ENCODE measurements at places on chromosomes 16 and 17.

GRCh38 chr17:60249290-60249826 is 99.6 kb downstream of the CA4 start:
- no peak for DNase-seq

DNA sequence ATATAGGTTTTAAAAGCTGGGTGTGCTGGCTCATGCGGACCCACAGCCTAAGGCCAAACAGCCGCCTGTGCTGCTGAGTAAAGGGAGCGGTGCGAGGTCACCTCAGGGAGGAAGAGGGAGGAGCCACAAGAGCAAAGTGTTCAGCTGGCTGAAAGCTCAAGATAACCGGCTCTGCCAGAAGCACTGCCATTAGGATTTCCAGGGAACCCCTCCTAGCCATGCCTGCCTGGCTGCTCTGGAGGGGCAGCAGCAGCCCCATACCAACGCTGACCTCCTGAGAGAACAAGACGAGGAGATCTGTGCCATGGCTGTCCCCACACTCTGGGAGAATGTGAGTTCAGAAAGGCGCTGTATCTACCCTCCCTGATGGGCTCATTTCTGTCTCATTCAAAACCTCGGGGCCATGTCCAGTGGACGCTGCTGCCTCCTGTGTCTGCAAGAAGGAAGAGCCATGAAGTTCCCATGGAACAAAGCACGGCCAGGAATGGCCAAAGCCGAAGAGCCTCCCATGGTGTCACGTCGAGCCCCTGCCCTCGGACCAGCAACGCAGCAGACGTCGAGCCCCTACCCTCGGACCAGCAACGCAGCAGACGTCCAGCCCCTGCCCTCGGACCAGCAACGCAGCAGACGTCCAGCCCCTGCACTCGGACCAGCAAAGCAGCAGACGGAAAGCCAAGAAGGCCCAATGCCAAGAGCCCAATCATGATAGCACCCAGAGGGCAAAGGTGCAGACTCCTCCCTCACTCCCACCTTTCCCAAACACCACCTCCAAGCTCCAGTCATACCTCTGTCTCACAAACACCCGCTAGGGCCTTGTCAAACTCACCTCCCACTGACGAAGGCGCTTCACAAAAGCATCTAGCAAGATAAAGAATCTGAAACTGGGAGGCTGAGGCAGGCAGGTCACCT is 107.0 kb downstream of the ANKRD11 start:
- no peak for DNase-seq

GRCh38 chr17:27888945-27889344 is 4.2 kb downstream of the LYRM9 start:
- DNase-seq, result no peak

DNA sequence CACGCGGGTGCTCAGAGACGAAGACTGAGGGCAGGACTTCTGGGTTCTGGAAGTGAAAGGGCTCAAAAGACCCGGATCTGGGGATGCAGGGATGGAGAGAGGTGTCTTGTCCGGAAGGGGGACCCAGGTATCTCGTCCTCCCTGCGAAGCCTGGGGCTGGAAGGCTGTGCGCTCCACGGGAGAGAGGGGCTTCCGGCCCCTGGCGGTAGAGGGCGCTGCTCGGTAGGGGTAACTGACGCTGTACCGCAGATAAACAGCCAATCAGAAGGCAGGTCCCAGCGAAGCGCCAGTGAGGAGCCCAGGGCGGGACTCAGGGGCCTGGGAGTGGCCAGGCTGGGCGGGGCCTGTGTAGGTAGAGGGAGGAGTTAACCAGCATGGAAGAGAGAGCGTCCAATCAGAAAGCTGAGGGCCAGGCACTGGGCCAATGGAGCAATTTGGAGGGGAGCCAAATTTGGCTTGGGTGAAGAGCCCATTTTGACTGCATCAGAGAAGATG is 804 bp downstream of the TGFB1I1 start:
- DNase-seq, result peak; percentile 87

- DNase-seq, result no peak
These were observed 504 bp downstream of the ZNF263 start for GRCh38 chr16:3283543-3284447.

DNA sequence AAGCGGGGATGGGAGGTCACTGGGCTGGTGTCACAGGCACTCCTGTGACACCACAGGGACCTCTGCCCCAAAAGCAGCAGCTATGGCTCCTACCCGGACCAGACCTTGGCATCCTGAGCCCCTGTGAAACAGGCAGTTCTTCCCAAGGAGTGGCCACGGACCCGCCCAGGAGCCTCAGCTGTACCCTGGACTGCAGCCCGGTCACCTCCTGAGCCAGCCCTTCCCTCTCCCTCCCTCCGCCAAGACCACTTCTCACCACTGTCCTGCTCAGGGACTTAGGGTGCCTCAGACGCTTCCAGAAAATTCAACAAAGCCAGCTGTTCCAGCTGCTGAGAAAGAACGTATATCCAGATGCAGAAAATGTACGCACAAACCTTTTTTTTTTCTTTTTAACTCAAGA is 13.9 kb upstream of the NCBP3 start:
- no peak for DNase-seq

DNA sequence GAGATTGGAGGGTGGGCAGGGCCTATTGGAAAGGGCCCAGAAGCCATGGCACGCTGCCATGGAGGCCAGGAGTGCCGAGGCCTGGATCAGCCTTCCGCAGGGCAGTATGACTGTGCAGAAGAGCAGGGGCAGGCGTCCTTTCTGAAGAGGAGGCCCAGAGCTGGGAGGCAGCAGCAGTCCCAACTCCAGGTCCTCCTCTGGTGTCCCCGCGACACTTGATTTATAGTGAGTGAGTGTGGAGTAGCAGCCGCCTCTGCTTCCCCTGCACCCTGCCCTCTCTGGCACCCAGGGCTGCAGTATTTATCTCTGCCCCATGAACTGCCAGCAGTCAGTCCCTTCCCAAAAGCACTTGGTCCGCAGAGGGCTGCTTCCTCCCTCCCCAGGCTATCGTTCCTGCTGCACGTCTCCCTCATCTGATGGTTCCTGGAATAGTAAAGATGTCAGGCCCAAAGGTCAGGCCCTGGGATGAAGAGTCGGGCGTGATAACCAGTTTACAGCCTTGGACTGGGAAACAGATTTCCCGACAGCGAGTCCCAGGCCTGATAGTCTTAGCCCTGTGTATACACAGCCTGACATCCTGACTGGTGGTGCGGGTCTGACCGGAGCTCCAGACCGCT is 32.9 kb downstream of the PGS1 start:
- no peak for DNase-seq

- peak; percentile 78 for DNase-seq
These were observed 721 bp upstream of the WFIKKN2 start for GRCh38 chr17:50834429-50835300.

- no peak for DNase-seq
These were observed 408.6 kb downstream of the SOX9 start for GRCh38 chr17:72529386-72529785.

GRCh38 chr16:89536371-89536770 is 24.1 kb upstream of the RPL13 start:
- no peak for DNase-seq

DNA sequence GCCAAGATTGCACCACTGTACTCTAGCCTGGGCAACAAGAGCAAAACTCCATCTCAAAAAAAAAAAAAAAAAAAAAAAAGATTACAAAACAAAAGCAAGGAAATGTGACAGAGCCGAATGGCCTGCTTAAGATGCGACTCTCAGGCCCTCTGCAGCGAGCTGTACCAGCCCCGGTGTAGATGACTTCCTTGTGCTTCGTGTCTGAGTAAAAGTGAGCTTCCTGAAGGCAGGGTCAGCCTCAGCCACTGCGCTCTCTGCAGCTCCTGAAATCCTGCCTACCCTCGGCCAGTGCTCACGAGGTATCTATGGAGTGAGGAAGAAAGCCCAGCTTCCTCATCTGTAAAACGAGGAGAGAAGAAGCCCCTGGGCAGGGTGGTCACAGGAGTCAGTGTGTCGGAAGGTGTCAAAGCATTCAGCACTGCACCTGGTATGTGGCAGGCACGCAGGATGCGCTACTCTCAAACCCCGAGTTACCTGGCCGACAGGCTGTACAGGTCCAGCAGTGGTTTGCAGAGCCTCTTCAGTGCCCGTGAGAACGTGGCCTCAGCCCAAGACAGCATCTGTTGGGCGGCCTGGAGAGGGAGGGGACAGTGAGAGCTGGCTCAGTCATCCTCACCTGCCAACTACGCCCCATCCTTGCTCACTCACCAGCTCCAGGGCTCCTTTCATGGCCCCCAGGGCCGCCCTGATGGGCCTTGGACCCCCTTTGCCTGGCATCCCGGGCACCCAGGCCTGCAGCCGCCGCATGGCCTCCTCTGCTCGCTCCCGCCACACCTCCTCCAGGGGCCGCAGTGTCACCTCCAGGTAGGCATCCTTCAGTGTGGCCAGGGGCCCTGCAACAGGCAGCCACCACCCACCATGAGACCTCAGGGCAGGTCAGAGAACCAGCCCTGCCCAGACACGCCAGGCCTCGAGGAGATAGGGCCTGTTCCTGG is 44.6 kb downstream of the RMI2 start:
- no peak for DNase-seq

Data from lower leg skin (tissue), 4 donors.